ENCODE measurements at places on chromosomes 4 and X.

DNA sequence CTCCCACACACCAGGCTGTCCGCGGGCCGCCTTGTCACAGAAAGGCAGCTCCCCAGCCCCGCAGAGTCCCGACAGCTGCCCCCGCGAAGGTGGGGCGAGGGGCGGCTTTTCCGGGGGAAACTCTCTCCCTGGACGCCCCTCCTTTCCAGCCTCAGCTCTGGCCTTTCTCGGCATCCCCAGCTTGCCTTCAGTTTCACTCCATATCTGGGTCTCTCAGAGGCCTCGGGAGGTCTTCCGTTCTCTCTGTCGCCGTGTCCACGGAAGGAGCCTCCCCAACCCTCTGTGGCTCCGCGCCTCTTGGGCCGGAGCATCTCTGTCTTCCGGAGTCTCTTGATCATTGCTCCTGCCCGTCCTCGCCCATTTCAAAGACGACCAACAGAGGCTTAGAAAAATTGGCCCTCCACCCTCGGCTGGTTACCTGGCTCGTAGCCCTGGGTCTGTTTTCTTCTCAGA, 6.1 kb upstream of the MSX1 start:
- DNase-seq = no peak

GRCh38 chr4:86432559-86433134, 72.8 kb upstream of the MAPK10 start:
- no peak for DNase-seq

DNA sequence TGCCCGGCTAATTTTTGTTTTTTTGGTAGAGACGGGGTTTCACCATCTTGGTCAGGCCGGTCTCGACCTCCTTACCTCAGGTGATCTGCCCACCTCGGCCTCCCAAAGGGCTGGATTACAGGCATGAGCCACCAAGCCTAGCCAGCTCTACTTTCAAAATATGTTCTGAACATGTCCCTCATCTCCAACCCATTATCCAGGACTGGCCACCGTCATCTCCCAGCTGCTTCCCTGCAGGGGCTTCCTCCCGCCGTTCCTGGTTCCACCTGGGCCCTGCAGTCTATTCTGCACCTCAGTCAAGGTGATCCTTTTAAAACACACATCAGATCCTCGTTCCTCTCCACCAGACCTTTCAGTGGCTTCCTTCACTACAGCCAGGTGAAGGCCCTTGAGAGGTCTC, 80.9 kb upstream of the NKX1-1 start:
- no peak for DNase-seq

- no peak for DNase-seq
Observed at GRCh38 chr4:104129243-104129642, 365.5 kb downstream of the CXXC4 start.

DNA sequence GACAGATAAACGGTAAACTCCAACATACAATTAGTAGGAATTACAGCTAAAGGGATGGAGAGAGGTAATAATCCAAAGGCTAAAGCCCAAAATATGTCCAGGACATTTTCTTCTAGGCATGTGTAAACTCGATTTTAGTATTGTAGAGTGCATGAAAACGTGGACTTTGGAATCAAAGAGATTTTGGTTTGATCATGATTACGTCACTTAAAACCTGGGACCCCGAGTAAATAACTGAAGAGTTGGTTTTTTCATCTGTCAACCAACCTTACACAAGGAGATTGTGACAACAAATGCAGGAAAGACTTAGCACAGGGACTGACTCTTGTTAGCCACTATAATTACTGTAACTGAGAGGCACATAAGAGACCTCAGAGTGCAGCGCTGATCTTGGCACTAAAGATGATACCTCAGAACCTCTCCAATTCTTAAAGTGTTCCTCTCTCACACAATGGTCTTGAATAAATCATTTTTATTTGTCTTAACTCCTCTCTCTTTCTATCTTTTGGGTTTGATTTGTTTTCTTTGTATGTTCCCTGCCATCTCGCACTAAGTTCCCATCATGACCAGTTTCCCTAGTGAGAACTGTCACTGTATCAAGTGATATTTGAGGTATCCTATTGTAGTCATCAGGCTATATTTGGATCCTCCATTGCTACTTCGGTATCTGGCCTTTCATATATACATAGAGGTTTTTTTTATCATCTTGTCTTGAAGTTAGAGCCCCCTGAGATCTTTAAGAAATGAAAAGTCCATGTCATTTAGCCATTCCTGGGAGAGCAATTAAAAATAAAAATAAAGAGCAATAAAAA, 32.2 kb upstream of the MSL3 start:
- no peak for DNase-seq

DNA sequence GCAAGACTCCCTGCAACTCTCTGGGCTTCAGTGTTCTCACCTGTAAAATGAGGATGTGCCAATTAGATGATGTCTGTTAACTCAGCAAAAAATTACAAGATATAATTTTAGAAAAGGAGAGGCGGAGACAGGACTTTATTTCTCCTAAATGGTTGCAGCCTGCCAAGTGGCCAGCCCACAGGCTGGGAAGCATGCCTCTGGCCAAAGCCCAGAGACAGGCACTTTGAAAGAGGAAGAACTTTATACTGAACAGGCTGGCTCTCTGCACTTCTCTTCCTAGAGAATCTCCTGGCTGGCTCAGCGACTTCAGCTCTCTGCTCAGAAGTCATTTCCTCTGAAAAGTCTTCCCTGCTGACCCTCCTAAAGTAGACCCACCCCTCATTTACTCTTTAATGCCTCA, 3.7 kb downstream of the PRDM5 start:
- DNase-seq = no peak

DNA sequence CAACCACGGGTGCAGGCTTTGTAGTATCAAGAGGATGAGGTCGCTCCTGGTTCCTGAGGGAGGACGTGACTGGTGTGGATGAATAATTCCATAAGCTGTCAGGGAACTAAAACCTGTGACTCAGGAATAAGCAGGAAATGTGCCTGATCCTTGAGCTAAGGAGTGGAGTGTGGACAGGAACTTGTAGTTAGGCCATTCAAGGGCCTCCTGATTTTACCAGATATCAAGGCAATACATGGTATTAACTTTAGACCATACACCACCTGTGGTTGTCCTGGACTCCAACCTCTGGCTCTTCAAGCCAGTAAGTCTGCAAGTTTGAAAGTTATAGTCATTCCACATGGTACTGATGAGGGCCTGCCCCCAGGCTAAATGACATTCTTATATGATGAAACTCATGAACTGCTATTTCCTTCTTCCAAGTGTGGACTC, 12.1 kb upstream of the ING2 start:
- no peak for DNase-seq

DNA sequence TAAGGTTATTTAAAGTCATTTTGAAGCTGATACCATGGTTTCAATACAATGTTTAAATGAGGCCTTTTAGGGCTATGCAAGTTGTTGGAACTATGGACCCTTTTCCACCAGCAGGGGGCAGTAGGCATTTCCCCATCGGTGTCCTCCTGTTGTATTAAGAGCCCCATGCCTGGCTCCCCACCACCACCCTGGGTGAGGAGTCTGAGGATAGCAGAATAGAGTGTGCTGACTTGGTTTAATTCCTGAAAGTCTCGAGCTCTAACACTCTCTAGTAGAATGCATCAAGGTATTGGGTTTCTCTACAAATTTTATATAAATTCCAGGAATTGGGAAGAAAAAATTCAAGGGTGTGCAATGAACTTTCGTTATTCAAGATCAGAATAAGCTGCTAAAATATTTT, 234.8 kb upstream of the JADE1 start:
- peak; percentile 35 for DNase-seq

- DNase-seq = no peak
Observed at GRCh38 chr4:53529025-53529424, 62.3 kb downstream of the LNX1 start.

DNA sequence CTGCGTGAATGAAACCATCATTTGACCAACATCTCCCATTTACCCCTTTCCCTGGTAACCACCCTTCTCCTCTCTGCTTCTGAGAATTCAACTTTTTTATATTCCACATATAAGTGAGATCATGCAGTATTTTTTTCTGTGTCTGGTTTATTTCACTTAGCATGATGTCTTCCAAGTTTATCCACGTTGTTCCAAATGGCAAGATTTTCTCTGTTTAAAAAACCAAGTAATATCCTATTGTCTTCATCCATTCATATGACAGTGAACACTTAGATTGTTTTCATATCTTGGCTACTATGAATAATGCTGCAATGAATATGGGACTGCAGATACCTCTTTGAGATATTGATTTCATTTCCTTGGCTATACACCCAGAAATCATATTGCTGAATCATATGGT, 362.4 kb upstream of the SLC7A11 start:
- DNase-seq = no peak

DNA sequence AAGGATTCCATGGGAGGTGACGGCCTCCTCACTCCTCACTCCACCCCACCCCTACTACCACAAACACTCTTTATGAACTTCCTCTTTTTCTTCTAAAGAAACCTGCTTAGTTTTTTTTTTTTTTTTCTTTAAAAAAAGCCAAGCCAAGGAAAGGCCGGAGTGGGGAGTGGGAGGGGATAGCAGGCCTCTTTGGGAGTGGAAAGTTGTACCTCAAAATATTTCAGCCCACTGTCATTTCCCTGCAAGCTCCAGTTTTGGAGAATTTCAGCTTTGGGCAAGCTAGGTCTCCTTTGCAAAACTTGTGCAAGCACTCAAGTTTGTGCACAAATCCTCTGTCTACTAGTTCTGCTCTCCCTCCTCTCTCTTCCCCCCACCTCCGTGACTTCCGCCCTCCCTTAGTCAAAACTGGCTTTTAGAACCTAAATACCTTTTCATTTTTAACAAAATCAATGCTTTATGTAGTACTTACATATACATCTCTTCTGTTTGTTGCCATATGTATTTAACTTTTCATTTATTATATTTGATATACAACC, 512 bp upstream of the ANTXR2 start:
- DNase-seq = no peak

GRCh38 chrX:13515211-13515930, 54.0 kb upstream of the EGFL6 start:
- no peak for DNase-seq

GRCh38 chrX:47564438-47565085, 3.6 kb downstream of the ARAF start:
- DNase-seq = no peak

DNA sequence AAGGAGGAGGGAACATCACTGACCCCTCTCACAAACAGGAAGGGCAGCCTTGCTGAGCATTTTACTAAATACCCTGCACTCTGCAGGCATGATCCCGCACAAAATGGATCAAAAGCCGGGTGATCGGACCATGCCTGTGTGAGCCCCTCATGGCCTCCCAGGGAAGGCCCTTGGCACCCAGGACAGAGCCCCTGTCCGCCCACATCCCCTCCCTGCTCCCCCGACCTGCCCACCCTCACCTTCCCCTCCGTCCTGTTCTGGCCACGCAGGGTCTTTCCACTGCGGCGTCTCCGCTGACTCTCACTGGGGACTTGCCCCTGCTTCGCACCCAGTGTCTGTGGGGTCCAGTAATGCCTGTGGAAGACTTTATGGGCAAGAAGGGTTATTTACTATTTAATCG, 105.0 kb downstream of the HMX1 start:
- DNase-seq = peak; percentile 36

DNA sequence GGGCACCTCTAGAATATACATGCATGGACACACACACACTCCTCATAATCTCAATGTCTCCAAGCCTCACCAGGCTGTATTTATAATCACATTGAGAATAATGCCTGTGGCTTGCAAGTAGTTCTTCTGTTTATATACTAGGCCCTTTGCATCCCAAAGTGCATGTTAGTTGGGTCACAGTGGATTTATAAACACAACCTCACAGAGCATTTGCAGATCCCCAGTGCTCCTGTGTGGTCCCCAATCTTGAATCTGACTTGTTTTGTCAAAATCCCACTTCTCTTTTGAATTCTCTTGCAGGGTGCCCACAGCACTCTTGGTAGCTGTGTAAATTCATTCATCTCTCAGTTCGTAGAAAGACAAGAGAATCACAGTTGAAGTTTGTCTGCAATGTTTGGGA, 49.6 kb upstream of the PROM1 start:
- DNase-seq = no peak

GRCh38 chr4:101183221-101183620, 164.1 kb downstream of the PPP3CA start:
- DNase-seq = no peak

DNA sequence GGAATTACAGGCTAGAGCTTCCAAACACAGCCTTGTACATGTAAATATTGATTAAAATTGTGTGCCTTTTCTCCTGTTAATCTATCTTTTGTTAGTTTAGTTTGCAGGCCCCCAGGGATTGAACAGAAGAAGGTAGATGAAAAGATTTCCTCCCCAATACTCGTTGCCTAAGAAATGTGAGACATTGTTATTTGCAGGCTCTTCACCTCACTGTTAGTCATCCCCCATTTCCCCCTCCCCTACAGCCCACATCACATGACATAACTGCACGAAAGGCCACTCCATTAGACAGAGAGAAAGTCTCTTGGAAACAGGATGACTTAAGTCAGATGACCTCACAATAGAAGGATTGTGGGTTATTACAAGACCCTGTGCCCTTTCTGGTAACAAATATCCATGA, 13.3 kb upstream of the MID1 start:
- DNase-seq = no peak

GRCh38 chr4:38131371-38132091, 171.3 kb downstream of the PTTG2 start:
- DNase-seq = peak; percentile 89

DNA sequence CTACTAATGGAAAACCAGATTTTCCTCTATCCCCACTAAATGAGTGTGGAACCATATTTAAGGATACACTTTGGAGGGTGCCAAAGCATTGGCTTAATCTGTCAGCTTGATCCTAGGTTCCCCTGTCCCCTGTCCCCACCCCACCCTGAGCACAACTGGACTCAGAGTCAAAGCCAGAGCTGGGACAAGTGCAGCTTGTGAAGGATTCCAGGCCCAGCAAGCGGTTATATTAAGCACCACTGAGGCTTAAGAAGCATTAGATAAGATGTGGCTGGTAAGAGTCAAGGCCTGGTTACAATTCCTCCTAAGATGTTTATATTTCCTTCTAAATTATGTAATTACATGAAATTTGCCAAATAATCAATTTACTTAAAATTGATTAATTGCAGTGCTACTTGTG, 350.0 kb upstream of the GATB start:
- no peak for DNase-seq

DNA sequence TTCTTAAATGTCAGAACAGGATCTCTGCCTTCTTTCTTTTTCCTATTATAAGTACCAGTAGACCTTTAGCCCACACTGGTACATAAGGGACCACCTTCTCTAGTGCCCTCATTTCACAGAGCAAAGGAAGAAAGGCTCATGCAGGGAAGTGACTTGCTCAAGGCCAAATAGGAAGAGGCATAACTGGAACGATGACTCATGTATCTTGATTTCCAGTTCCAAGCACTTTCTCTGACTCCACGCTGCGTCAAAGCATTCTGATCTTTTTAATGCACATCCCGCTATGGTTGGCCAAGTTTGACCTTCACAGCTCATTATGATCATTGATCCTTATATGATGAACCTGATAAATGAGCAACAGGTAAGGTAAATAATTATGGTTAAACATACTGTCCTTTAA, 542.0 kb downstream of the GBA3 start:
- no peak for DNase-seq
